Lower leg skin (tissue), 4 donors: ENCODE measurements at places on chromosomes 1 and 21.

DNA sequence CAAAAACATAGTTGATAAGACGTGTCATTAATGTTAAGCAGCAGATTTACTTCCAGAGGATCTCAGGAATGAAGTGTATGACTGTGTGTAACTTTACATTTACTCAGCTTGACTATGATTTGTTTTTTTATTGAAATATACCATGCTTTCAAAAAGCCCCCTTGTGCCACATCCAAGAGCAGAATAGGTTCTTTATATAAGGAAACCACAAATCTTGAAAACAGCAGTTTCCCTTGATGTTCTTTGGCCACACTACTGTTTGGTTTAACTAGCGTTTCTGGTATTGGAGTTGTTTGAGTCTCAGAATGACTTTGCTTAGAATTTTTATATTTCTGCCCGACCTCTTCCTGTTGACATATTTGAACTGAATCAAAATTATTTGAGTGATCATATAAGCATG, 25.0 kb downstream of the LRRC8C start:
- DNase-seq, result no peak

DNA sequence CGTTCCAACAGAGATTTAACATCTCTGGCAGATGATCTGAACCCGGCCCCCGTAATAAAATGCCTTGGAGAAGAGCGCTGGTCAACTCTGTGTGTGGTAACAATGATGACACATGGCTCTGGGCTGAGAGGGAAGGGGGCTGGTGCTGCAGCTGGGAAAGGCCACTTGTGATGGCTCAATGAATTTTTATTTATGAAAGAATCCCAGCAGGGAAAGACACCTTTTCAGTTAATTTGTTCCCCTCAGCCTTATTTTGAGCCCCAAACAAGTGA, 59.4 kb downstream of the SYT6 start:
- no peak for DNase-seq

- DNase-seq, result no peak
Observed at GRCh38 chr1:244102468-244102867, 51.4 kb downstream of the ZBTB18 start.

DNA sequence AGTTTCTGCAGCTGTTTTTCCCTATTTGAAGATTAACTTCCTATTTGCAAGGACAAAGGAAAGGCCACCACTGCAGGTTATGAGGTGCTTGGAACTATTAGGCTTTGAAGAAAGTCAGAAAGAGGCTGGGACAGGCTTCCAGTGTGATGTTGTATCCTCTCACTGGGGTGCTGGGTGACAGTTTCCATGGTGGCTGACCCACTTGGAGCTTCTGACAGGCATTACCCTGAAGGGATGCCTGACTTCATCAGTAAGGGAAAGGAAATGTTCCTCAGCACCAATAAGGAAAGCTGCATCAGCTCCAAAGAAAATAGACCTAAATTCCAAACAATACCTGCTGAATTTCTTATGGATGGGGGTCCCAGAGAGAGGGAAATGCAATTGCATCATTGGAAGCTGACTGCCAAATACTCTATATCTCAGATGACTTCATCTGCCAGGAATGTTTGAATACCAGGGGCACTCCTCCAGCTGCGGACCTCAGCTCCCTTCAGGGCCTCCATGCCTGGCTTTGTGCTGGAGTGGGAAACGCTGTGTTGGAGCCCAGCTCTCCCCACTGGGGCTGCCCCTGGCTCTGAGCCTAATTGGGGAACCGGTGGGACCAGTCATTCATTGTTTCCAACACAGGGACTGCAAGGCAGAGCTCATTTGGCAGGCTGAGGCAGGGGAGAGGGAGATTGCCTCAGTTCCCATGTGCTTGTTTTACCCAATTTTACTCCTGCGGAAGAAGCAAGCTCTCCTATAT, 76.6 kb downstream of the RGL1 start:
- DNase-seq, result no peak

DNA sequence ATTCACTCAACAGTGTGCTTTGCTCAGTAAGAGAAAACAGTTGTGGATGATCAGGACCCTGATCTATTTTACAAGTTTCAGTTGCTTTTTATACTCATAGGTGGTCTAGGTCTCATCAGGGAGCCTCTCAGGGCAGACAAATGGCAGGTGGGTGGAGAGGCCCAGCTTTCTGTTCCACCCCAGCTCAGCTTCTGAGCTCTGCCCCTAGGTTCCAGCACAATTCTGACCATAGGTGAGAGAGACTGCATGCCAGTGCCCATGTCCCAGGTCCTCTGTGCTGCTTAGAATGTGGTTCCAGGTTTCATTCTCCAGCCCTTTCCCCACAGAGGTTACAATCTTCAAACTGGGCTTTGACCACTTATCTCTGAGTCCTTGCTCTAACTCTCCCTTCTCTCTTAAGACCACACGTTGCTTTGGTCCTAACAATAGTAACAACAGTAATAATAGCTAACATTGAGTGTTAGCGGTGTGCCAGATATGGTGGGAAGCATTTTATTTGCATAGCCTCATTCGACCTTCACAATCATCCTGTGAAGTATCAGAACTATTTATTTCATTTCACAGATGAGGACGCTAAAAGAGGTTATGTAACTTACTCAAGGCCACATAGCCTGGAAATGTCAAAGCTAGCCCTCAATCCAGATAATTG, 19.6 kb upstream of the DUSP10 start:
- DNase-seq, result no peak

DNA sequence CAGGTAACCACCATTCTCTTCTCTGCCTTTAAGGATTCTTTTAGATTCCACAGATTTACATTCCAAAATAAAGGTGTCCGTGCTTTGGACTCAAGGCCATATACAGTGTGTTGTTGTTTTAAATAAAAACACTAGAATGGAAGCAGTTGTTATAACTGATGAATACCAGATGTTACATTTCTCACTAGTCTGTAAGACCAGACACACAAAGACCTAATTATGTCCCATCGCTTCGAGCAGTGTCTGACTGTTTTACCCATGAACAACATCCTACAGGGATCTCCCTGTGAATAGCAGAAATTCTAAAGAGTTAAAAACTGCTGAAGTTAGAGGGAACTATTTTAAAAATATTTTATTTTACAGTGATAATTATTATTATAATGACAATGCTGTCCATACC, 574.7 kb upstream of the ZP4 start:
- DNase-seq, result no peak
